ENCODE measurements at places on chromosomes 5 and 9.

- DNase-seq, result no peak
Measured at GRCh38 chr9:36839131-36839885, 194.8 kb downstream of the PAX5 start.

GRCh38 chr9:89382026-89382986 is 64.0 kb downstream of the SECISBP2 start:
- no peak for DNase-seq

DNA sequence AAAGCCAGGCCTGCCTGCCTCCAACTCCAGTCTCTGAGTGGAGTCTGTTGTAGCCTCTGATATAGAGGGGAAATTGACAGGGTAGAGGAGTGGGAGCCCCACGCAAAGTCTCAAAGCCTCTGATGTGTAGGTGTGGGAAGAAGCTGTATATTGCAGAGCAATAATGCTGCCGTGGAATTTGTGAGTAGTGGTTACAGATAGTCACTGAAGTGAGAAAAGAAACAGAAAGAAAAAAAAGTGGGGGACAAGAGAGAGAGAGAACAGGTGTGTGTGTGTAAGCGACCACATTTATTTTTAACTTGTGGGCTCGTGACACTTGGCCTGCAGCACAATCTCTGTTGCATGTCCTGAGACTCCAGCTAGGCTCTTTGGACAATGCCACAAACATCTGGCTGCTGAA is 227.8 kb downstream of the NSG2 start:
- no peak for DNase-seq

- no peak for DNase-seq
Measured at GRCh38 chr9:28207657-28208056, 634.4 kb upstream of the C9orf72 start.

- no peak for DNase-seq
Measured at GRCh38 chr5:10932426-10932825, 171.4 kb upstream of the DAP start.

DNA sequence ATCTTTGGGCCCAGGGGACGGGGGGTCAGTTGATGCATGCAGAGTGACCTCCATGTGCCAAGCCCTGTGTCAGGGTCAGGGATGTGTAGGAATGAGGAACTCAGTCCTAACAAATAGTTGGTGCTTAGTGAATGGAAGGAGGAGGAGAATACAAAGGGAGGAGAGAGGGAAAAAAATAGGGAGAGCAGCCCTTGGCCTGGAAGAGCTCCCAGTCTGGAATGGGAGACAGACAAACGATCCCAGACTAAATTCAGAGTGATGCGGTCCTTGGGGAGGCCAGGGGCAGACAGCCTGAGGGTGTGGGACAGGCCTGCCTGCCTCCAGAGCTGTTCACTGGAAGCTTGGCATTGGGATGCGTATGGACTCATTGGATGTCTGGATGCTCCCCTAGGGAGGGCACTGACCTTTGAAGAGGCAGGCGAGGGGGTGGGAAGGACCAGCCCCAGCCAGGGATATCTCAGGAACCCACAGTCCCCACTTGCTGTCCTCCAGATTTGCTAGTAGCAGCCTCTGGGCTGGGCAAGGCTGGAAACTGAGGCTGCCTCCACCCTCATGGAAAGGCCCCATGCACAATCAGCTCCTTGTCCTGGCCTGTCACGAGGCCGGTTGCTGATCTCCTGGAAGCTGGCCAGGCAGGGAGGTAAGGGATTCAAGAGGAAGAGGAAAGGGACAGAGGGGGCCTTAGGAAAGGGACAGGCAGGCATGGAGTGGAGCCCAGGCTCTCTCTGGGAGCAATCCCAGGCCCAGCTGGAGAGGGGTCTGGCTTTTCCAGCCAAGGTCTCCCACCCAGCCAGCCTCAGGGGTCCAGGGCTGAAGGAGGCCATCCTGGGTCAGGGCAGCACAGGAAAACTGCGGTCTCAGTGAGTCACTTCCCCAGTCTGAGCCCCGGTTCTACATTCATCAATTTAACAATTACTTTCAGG is 69.0 kb upstream of the GGTA1 start:
- no peak for DNase-seq

GRCh38 chr9:32627394-32627954 is 8.0 kb downstream of the TAF1L start:
- no peak for DNase-seq

GRCh38 chr5:172223901-172224873 is 30.2 kb downstream of the EFCAB9 start:
- DNase-seq, result peak; percentile 14

DNA sequence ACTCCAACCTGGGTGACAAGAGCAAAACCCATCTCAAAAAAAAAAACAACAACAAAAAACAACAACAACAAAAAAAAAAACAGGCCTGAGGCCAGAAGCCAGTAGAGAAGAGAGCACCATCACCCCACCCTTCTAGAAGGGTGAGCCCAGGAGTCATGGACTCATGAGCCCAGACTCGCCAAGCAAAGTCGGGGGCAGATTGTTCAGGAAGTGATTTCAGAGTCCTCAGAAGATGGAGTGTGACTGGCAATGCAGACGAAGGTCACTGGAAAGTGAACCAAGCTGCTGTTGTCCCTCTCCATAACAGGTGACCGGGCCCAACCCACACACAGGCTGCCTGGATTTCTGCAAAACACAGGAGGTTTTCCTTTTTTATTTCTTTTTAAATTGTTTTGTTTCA is 9.0 kb upstream of the WDR38 start:
- DNase-seq, result no peak

DNA sequence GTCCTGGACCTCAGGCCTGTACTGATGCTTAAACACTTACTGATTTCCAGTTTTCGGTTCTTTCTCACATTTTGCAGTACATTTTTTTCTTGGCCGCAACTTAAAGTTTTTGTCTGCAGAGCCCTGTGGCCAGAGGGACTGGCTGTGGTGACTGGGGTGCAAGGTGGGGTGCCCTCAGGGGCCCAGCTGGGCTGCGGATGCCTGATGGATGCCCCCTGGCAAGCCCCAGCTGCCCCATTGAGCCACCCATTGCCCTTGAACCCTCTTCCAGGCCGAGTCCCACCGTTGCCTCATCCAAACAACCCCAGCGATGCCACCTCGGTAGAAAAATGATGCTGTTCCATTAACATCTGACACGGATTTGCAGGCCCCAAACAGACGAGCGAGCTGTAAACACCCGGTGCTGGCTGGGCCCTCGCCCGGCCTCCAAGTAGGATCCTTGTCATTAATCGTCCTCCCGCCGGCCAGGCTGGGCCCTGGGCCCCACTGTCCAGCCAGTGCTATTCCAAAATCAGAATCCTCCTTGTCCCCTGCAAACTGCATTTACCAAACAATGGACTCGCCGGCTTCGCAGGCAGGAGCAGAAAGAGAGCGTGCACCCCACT is 107.9 kb downstream of the PHF2 start:
- no peak for DNase-seq

GRCh38 chr9:81656004-81656403 is 33.3 kb downstream of the TLE1 start:
- DNase-seq, result no peak

GRCh38 chr5:150599917-150600511 is 40.4 kb upstream of the SYNPO start:
- DNase-seq, result no peak

DNA sequence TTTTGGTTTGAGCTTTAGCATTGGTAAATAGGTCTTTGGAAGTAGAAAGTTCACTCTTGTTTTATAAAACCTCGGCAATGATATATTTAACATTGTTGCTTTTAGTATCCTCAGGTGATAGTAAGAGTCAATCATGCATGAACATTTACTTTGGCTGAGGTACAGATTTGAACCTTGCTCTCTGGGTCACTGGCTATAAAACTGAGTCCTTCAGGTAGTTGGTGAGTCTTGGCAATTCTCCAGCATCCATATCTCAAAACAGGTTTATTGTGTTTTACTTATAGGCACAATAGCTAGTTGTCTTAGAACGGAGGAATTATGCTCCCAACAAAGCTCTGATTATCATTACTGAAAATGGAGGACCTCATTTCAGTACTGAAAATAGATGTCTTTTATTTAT is 75.1 kb downstream of the MAT2B start:
- DNase-seq, result no peak

- DNase-seq, result no peak
Measured at GRCh38 chr9:98701576-98701975, 7.2 kb downstream of the GABBR2 start.
